ENCODE measurements at places on chromosomes 1 and 21. TPM values are rescaled to one million over a fixed set of nuclear protein-coding genes. Genes with fewer than 3 reads are reported as not detected.

The C1QB gene
- 10.4 TPM for polyA plus RNA-seq

- no peak for DNase-seq
Observed at GRCh38 chr1:193260056-193260745, 73.8 kb upstream of the B3GALT2 start.

- DNase-seq, result no peak
Observed at GRCh38 chr1:44842486-44842861, 579 bp downstream of the PTCH2 start.

- DNase-seq, result no peak
Observed at GRCh38 chr1:46364612-46365011, 24.0 kb downstream of the NSUN4 start.

The GJC2 gene
- polyA plus RNA-seq, result 1.1 TPM

DNA sequence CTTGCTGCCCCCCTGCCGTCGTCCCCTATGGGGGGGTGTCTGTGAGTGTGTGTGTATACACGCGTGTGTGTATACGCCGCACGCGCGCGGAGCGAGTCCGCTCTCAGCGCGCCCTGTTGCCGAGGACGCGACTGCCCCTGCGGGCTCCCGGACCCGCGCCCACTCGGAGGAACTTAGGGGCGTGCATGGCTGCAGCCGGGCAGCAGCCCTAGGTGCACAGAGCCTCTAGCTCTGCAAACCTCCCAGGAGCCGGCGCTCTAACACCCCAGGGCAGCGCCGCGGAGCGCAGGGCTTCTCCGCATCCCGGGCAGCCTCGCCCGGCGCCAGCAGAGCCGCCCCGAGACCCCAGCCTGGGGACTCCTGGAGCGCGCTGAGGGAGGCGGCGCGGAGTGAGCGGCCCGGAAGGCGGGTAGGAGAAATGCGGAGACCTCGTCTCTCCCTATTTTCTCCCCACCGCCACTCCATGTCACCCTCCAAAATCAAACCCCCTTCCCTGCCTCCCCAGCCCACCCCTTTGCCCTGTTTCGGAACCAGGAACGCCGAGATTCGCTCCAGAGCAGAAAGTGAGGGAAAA, 574 bp downstream of the ITPKB start:
- no peak for DNase-seq

The C1orf226 gene
- polyA plus RNA-seq, result 19.9 TPM

The S100A7A gene
- polyA plus RNA-seq, result not detected

The TMEM54 gene
- 17.9 TPM for polyA plus RNA-seq

- DNase-seq, result no peak
Observed at GRCh38 chr1:158251163-158251562, 3.1 kb upstream of the CD1A start.

- DNase-seq, result no peak
Observed at GRCh38 chr1:38789498-38790169, 69.9 kb downstream of the RRAGC start.

- no peak for DNase-seq
Observed at GRCh38 chr1:86207323-86207722, 50.8 kb upstream of the COL24A1 start.

- no peak for DNase-seq
Observed at GRCh38 chr21:39938086-39938625, 70.9 kb downstream of the PCP4 start.

DNA sequence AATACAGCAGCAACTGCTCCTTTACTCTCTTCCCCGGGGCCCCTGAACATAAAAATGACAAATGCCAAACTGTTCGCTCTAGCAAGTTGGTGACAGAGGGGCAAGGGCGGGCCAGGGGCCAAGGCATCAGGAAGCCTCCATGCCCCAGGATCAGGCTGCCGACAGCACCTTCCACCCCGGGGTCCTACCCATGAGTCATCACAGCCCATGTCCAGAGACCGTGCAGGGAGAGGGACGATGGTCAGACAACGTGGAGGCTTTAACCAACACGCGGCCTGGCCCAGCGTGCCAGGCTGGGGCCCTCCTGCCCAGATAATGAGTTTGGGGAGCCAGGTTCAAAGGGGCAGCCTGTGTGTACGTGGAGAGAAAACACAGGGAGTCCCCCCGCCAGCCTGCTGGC, 90.5 kb downstream of the CASZ1 start:
- no peak for DNase-seq

DNA sequence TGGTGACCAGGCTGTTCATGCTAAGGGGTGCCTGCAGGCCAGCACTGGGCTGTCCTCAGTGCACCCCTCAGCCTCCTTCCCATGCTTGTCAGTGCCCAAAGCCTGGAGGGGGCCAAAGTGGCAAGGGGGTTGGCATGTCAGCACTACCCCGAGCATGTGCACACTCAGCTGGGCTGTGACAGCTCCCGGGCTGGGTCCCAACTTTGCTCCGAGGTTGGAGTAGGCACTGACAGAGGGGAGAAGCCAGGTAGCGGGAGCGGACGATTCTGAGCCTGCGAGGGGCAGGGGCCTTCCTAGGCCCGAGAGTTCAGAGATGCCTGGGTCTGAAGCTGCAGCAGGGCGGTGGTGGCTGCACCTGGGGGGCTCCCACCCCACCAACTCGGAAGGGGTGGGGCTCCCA, 119.0 kb downstream of the MAST2 start:
- no peak for DNase-seq

DNA sequence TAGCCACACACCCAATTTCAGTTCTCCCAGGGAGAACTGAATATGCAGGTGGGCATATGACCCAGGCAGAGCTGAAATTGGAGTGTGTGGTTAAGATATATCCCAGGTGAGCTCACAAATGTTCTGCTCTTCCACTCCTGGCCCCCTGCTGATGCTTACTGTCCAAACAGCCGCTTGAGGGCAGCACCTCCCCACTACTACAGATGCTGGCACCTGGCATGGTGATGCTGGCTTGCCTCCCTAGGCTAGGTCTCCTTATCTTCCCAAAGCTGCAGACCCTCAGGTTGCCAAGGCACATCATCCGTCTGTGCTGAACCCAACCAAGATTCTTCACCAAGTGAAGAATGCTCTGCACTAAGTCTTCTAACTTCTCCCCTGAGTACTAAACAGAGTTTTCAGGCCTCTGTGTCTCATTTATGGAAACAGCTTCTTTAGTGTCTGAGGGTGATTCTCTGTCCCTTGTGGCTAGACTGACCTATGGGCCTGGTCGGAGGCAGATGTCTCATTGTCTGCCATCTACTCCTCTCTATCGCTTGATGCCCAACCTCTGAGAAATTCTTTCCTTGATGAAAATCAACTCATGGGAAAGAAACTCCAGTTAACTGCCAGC, 27.2 kb downstream of the XCL1 start:
- DNase-seq, result no peak

DNA sequence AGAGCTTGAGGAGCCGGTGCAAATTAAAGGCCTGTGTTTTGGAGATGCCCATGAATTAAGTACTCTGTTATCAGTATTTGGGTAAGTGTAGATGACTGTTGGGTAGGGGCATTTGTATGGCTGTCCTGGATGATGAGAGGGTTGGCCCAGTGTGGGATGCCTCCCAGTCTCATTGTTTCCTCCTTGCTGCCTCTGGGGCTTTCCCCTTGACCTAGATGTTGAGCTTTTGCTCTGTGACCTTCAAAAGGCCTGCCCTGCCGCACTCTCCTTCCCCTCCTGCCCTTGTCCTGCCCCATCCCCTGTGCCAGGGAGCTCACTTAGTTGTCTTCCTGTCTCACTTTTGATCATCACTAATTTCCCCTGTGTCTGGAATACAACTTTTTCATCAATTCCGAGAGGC, 10.0 kb downstream of the GALNT2 start:
- DNase-seq, result no peak

- no peak for DNase-seq
Observed at GRCh38 chr1:228735871-228736586, 750 bp downstream of the RHOU start.

GRCh38 chr1:6982860-6983259, 197.6 kb downstream of the CAMTA1 start:
- DNase-seq, result no peak

GRCh38 chr1:248416226-248416625, 13.4 kb downstream of the OR2T1 start:
- DNase-seq, result no peak

- DNase-seq, result no peak
Observed at GRCh38 chr1:182679684-182680083, 4.7 kb downstream of the RGS8 start.

DNA sequence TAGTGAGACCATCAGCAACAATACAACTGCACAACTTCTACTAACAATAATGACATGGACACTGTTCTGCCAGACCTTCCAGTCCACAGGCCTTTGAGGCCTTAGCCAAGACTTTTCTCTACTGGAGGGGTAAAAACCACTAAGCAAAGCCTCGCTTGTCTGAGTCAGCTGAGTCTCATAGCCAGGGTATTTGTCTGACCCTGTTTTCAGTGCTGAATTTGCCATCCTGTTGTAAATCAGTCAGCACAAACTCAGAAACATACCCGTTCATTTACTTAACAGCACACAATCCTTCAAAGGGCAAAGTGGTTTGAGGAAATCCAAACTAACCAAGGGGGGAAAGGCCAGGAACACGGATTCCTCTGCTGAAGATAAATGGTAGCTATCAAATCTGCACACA, 537.8 kb downstream of the SMYD3 start:
- no peak for DNase-seq

DNA sequence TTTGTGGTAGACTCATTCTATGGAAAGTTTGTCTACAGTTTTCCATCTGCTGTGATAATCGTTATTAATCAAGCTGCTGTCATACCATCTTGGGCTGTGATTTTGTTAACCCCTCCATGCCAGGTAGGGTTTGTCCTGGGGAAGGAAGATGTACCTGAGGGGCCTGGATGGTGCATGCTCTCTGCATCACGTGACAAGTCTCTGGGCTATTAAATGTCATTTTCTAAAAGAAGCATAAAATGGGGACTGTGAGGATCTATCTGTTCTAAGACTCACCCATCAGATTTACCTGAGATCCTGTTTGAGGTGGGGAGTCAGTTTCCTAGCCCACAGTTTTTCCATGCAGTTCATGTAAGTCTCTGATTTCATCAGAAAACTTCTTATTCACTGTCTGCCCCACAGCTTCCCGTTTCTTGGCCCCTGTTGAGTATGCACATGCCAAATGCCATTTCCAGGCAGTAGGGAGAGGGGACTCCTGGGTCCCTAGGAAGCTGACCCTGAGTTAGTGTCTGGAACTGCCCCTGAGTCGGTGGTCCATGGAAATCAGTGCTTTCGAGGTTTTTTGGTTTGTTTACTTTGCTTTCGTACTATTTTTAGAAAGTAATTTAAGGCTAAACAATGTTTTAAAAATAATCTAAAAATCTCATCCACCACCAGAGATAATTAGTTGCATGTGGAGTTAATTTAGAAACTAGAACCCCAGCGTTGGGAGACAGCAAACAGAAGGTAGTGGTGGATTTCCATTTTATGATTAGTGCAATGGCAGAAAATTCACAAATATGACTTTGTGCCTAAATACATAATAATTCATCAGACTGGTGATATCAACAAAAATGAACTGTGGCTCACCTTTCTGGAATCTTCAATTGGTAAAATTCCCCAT, 46.7 kb downstream of the ZBTB18 start:
- DNase-seq, result no peak

DNA sequence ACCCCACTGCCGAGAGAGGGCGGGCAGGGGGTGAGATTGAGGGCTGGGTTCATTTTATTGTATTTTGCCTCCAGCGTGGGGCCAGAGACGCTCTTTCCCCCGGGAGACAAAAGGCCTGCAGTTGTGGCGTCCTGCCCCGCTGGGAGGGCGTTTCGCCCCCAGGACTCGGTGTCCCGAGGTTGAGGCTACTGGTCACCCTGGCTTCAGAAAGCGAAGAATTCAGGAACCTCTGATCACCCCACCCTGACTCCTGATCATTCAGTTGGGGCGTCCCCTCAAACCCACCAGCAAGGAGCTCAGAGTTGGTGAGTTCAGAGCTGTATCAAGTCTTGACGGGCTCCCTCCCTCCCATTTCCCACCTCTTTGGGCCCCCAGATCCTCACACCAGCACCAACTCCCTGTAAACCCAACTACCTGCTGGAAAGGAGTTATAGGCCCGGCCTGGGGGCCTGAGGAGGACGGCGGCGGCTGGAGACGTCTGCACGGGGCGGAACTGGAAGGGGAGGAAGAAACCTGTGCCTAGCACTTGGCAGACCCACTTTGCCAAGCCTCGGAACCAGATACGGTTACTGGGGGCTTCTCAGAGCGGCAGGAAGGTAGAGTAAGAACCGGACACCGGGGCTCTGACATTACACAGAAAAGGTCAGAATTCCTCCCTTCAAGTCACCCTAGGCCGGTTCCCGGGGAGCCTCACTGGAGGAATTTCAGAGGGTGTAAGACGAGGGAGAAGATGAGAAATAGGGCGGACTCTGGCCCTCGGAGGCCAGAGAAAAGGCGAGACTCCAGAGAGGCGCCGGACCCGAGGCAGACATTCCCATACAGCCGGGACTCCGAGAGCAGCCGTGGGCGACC, 761 bp upstream of the PAX7 start:
- DNase-seq, result no peak

The ATP1A4 gene
- polyA plus RNA-seq, result 0.37 TPM

DNA sequence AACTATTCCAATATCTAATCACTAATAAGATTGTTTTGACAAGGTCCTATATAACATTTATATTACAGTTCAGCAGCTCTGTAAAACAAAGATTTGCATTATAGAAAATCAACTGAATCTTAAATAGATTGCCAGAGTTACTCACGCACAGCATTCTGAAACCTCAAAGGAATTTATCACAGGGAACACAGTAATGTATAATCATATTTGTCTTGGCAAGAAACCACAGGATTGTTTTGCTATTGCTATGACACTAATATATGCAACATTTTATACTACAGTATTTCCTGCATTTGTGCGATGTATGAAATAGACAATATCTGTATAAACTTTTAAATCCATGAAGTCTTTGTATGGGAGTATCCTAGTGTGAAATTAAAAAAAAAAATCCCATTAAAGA, 101.4 kb downstream of the PLPPR5 start:
- no peak for DNase-seq

GRCh38 chr1:1197551-1198422, 8.6 kb downstream of the TNFRSF18 start:
- DNase-seq, result no peak

The OR2T2 gene
- polyA plus RNA-seq, result not detected

The CYP4A22 gene
- 0.53 TPM for polyA plus RNA-seq

The HEYL gene
- polyA plus RNA-seq, result 23.9 TPM

GRCh38 chr1:12764016-12764415, 9.5 kb upstream of the PRAMEF12 start:
- DNase-seq, result no peak

DNA sequence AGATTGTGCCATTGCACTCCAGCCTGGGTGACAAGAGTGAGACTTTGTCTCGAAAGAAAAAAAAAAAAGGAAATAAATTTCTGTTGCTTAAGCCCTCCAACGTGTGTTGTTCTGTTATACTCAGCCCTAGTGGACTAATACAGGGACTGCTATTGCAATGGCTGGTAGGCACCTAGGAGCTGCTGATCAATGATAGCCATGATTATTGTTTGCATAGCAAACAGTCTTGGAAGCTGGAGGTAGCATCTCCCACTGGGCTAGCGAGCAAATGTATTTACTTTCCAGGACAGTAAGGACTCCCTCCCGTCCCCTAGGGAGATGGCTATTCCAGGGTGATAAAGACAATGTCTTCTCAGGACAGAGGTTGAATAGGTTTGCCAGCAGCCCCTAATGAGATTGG, 13.5 kb upstream of the TNFRSF8 start:
- no peak for DNase-seq

- no peak for DNase-seq
Observed at GRCh38 chr1:58189453-58189852, 357.1 kb downstream of the OMA1 start.

The C2CD4D gene
- 0.25 TPM for polyA plus RNA-seq
